ENCODE measurements at places on chromosomes 16 and 17.
A peak's percentile ranks its signal among the peaks of the same experiment; 100 is the strongest.

GRCh38 chr16:27526180-27526579 lies 23.5 kb downstream of the GTF3C1 start:
- DNase-seq, result peak; percentile 6

GRCh38 chr17:39634384-39634871 lies 2.5 kb upstream of the STARD3 start:
- peak; percentile 44 for DNase-seq

- DNase-seq, result no peak
Measured at GRCh38 chr16:4075534-4075933, 40.7 kb downstream of the ADCY9 start.

DNA sequence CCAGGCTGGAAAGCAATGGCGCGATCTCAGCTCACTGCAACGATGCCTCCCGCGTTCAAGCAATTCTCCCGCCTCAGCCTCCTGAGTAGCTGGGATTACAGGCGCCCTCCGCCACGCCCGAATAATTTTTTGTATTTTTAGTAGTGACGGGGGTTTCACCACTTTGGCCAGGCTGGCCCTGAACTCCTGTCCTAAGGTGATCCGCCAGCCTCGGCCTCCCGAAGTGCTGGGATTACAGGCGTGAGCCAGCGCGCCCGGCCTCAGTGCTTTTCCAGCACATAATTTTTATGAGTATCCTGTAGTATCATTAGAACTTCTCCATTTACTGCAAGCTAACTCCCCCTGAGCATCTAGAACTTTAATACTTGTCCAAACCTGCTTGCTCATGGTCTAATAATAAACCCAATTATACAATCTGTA lies 1.8 kb downstream of the UBE2G1 start:
- DNase-seq, result no peak

DNA sequence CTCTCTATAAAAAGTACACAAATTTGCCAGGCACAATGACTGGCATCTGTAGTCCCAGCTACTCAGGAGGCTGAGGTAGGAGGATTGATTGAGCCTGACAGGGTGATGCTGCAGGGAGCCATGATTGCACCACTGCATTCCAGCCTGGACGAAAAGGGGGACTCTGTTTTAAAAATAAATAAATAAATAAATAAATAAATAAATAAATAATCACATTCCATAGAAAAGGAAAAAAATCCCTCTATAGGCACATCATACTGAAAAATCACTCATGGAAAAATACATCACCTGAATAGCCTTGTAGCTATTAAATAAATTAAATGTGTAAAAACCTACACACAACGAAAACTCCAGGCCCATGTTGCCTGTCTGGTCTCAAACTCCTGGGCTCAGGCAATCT lies 56.4 kb downstream of the CPPED1 start:
- no peak for DNase-seq

GRCh38 chr17:41383690-41384089 lies 1.6 kb upstream of the KRT34 start:
- DNase-seq, result no peak

DNA sequence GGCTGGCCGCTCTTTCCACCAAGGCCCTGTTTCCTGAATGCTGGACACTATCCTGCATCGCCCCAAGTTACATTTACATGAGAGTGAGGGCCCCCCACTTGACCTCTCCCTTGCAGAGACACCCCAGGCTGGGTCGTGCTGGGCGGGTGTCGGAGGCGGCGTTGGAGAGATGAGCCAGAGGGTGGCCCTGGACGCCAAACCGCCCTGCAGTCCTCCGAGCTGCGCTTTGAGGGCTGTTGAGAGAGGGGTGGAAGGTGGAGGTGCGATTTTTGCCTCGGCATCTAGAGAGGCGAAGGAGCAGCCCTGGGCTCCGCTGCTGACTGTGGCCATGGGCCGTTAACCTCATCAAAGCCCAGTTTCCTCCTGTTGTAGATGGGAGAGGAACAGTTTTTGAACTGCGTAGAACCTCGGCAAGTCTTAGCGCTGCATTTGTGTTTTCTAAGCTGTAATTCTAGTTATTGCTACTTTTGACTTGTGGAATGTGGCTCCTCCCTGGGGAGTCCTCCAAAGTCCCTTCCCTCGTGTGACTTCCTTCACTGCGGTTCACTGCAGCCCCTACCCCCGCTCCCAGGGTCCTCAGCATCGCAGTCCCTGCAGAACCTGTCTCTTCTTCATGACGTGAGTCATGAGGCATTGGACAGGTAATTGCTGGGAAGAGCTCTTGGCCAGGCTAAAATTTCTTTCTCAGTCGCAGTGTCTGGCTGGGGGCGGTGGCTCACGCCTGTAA lies 986 bp upstream of the ELOB start:
- DNase-seq, result no peak

DNA sequence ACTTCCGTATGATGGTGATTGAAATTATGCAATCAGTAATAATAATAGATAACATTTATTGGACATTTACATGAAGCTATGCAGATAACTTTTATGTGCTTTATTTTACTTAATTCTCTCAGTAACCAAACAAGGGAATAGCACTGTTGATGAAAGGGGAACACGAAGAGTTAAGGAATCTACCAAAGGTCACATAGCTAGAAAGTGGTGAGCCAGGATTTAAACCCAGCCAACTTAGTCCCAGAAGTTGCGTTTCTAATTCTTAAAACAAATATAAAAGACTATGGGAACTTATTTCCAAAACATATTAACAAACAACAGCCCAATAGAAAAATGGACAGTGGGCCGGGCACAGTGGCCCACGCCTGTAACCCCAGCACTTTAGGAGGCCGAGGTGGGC lies 9.7 kb downstream of the SPNS3 start:
- no peak for DNase-seq

DNA sequence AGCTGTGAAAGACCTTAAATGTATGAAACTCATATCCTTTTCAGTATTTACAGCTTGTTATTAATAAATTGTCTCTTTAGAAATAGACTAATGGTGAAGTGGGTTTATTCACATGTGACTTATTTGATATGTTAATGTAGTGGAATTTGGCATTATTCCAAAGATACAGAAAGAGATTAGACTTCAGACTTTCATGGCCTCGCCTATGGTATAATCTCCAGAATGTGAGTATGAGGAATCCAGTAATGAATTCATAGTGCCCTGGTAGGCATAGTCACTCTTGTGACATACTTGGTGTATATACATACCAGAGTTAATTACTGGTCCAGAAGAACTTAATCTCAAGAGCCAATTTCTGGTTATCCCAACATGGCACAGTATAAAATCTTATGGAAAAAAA lies 72.7 kb downstream of the OMG start:
- DNase-seq, result no peak

GRCh38 chr16:59260892-59261291 lies 526.8 kb upstream of the GOT2 start:
- DNase-seq, result no peak

- DNase-seq, result no peak
Measured at GRCh38 chr17:36857698-36858097, 79.6 kb upstream of the LHX1 start.

- DNase-seq, result no peak
Measured at GRCh38 chr16:67571464-67571863, 9.1 kb downstream of the CTCF start.

- DNase-seq, result no peak
Measured at GRCh38 chr17:13635951-13636350, 34.2 kb upstream of the HS3ST3A1 start.

- no peak for DNase-seq
Measured at GRCh38 chr17:43718544-43718943, 40.0 kb downstream of the SOST start.

DNA sequence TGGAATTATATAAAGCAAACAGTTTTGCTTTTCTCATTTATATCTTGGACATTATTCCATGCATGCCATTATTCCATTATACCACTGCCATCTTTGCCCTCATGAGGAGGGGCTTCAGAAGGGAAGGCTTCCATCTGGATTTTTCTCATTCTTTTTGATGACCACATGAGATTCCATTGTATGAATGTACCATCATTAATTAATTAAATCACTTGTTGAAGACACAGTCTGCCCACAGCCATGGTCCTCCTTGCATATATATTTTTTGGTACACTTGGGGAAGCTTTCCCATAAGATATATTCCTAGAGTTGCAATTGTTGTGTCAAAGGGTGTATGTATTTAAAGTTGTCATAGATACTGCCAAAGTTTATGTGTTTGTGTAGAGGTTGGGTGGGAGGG lies 7.1 kb downstream of the ARL4D start:
- no peak for DNase-seq

DNA sequence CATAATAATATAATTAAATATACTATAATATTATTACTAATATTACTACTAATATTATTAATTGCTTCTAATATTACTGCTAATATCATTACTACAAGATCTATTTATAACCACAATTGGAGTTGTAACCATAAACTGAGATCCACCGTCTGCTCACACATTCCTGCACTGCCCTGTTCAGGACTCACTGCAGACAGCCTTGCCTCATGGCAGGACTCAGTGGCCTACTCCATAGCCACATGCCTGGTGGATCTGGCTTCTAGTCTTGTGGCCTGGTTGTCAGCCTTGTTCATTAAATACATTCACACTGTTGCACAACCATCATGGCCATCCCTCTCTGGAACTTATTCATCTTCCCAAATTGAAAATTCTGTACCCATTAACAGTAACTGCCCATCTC lies 48.0 kb downstream of the SRL start:
- no peak for DNase-seq

DNA sequence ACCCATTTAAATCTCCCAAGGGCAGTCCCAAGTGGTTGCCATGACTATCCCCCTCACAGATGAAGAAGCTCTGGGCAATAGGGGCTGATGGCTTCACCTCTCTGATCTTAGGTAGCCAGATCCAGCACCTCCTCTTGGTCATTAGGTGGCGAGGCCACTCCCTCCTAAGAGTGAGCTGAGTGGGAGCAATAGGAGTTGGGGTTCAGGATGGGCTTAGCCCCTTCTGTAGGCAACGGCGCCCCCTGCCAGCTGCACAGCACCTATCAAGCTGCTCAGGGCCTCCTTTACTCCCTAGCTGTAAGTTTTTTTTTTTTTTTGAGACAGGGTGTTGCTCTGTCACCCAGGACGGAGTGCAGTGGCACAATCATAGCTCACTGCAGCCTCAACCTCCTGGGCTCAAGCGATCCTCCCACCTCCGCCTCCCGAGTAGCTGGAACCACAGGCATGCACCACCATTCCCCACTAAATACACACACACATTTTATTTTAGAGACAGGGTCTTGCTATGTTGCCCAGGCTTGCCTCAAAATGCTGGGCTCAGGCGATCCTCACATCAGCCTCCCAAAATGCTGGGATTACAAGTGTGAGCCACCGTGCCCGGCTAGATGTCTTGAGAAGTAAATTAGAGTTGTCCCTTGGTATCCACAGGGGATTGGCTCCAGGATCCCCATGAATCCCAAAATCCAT lies 3.5 kb upstream of the RRAD start:
- no peak for DNase-seq

- DNase-seq, result no peak
Measured at GRCh38 chr16:89324056-89325010, 106.8 kb downstream of the ZNF778 start.

- no peak for DNase-seq
Measured at GRCh38 chr17:45115871-45116270, 16.4 kb downstream of the PLCD3 start.

Data from SHP77 treated with DMSO at 0.1 percent for 48 hours (cell line).